ENCODE measurements at places on chromosomes 6 and 20.

GRCh38 chr6:17156112-17156921 is 54.5 kb downstream of the STMND1 start:
- peak; percentile 51 for DNase-seq

DNA sequence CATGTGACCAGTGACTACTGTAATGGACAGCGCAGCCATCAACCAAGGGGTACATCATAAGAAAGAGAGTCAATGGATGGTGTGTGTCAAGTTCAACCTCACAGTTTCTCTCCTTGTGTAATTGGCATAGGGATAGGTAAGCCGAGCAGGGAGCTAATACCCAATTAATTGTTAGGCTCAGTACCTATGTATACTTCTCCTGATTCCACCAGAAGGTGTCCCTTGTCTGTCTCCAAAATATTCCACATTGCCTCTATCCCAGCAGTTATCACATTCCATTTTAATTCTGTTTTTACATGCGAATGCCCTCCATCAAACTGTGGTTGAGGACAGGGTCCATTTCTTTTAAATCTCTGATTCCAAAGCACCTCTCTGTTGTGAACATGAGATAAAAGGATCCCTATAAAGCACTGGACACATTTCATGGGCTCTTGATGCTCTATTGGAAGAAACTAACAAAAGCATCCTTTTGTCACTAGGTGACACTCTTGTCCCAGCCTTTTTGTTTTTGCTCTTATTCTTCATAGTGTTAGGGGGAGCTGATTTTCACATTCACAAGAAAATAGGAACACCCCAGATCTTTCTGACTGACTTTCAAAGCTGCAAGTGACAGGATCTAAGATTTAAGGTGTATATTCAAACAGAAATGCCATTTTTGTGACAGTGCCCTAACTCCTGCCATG is 38.9 kb downstream of the FBXO9 start:
- no peak for DNase-seq

- DNase-seq, result no peak
These were observed 221.0 kb downstream of the ADGB start for GRCh38 chr6:146819596-146820320.

GRCh38 chr6:148027201-148027600 is 315.4 kb upstream of the SASH1 start:
- DNase-seq, result no peak

- no peak for DNase-seq
These were observed 236.5 kb downstream of the GMPR start for GRCh38 chr6:16474772-16475493.

DNA sequence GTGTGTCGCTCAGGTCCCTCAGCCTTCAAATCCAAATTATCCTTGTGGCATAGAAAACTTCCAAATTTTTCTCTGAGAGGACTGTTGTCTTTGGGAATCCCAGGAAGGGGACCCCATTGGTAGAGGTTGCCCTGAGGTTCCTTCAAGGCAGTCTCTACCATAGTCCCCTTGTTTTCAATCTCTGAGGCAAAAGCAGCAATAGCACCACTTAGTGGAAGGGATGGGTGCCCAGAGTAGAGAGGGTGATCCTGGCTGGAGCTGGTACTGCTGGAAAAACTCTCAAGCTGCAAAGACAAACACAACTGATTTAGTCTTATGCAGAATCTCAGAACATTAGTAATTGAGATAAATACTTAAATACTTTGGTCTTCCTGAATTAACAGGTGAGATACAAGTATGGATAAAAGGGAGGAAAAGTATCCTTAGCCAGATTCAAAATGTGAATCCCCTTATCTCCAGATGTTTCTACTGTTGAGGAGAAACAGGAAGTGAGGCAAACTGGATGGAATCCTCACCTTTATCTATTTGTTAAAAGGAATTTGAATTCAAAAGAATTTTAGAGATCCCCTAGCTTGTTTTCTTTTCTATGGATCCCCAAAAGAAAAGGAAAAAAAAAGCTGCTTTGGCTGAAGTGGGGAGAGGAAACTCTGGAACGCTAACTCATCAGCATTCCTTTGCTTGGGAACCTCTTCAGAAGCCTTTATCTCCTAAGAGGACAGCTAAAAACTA is 13.4 kb downstream of the ZNF318 start:
- no peak for DNase-seq

- no peak for DNase-seq
These were observed 87.5 kb downstream of the TRERF1 start for GRCh38 chr6:42363926-42364849.

- DNase-seq, result no peak
These were observed 148.2 kb downstream of the BCKDHB start for GRCh38 chr6:80254716-80255115.

DNA sequence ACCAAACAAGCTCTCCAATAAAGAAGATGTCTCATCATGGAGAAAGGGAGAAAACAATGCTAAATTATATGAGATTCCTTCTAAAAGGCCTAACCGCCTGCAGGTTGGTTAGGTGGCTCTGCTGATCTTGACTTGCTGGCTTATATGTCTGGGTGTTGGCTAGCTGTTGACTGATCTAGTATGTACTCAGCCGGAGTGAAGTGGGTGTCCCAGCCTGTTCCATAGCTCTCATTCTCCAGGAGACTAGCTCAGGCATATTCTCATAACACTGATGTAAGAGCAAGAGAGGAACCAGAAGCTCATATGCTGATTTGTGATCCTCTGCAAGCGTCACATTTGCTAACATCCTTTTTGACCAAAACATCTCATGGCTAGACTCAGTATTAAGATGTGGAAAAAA is 473.0 kb downstream of the BMP2 start:
- no peak for DNase-seq

DNA sequence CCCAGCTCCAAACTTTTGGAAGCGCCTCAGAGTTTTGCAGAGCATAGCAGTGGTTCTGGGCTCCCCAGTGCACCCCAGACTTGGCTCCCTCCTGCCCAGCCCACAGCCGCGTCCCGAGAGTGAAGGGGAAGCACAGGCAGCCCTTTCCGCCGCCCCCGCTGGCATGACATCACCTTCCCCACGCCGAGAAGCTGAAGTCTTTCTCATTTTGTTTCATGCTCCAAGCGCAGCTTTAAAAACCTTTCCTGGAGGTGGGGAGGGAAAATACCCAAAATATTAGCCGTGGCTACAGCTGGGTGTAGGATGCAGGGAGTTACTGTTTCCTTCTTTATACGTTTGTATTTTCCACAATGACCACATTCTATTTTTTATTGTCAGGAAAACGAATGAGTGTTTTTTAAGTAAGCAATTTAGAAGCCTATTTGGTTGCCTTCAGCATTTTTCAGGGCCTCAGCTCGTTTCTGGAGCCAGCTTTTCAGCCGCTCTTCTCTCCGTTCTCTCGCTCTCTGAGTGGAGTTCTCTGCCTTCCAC is 72.9 kb downstream of the SNX5 start:
- DNase-seq, result peak; percentile 54

DNA sequence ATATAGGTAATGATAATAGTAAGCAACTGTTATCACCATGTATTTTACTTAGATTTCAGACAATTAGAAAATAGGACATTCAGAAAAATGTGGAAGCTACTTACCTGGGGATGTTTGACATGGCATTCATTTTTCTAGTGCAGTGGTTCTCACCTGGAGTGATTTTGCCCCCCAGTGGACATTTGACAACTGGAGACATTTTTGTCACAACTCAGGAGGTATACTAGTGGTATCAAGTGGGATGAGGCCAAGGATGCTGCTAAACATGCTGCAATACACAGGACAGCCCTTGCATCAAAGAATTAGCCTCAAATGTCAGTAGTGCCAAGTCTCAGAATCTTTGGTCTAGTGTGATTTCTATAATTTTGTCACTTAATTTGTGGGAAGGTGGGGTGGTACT is 36.1 kb downstream of the NUS1 start:
- DNase-seq, result no peak

- DNase-seq, result no peak
These were observed 756 bp downstream of the MTG2 start for GRCh38 chr20:62183426-62184142.

- DNase-seq, result no peak
These were observed 662 bp downstream of the ZNF343 start for GRCh38 chr20:2507875-2508630.

All from stimulated activated CD4-positive, alpha-beta T cell treated with anti-CD3 and anti-CD28 coated beads, Interleukin-4, amount 100 ng/mL, for 4 hours (primary cell).